ENCODE measurements at places on chromosomes 1 and 21.

DNA sequence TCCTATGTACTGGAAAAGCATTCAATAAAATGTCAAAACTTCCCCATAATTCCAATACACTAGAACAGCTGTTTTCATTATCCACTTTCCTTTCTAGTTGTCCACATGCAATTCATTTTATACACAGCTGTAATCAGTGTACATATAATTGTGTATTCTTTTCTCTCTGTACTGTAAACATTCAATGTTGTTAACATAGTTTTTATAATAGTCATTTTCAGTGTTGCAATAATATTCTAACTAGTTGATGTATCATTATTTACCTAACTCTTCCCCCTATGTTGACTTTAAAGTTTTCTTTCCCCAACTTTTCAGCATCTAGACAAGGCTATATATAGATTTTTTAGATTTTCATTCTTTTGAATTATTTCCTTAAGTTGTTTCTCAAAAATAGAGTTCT is 44.4 kb downstream of the DIPK1A start:
- DNase-seq: no peak

- DNase-seq: no peak
Observed at GRCh38 chr1:173367136-173367535, 110.0 kb upstream of the PRDX6 start.

DNA sequence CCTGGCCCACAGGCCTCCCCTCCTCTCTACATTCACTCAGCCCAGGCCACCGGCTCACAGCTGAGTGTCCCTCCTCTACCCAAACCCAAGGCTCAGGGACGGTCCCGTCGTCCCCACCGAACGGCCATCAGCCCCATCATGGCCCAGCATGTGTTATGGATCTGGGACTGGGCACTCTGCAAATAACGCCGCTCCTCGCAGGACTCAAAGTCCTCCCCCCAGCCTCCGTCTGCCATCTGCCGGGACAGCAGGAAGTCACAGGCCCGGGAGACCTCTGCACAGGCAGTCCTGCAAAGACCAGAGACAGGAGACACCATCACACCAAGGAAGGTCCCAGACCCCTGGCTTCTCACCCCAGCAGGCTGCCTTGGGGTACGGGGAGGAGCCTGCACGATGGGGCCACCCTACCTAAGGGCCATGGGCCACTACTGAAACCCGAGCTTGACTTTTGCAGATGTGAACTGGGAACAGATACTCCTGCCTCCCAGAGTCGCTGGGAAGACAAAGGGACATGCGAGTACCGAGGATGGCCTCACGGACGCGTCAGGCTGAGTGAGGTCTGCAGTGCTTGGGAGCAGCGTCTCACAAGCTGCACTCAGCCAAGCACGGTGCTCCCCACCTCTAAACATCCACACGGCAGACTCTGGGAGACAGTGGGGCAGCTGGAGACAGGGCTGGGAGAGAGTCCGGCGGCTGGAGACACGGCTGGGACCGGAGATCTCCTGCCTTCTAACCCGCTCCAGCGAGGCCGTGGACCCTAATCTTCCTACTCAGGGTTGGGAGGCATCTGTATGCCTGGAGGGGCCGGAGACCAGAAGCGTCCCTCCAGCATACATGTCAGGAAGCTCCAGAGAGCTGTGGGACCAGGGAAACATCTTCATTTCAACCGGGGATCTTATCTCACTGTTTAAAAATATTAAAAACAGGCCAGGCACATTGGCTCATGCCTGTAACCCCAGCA is 10.4 kb upstream of the SPATC1L start:
- no peak for DNase-seq

DNA sequence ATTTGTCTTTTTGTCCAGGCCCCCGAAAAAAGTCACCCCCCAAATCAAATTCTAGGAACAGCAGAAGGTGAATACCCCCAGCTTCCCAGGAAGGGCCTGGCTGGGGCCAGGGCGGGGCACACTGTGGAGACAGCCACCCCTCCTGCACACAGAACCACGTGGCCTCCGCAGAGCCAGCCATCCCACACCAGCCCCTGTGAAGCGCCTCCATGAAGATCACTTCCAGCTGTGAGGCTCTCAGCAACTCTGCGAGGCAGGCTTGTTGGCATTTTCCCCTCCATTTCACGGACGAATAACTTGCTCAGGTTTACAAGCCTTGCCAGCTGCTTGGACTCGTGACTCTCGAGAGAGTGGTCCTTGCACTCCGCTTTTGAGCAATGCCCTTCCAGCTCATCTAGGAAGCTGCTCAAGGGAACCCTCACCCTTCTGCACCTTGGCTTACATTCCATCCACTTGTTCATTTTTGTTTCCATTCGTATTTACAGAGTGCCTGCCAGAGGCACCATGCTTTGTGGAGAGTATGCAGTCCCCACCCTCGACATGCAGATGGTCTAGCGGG is 48.2 kb downstream of the SYT6 start:
- no peak for DNase-seq

- no peak for DNase-seq
Observed at GRCh38 chr1:107450899-107451664, 310.2 kb downstream of the NTNG1 start.

- DNase-seq: no peak
Observed at GRCh38 chr1:73205294-73205973, 923.1 kb upstream of the NEGR1 start.

GRCh38 chr21:42189431-42189830 is 29.5 kb upstream of the ABCG1 start:
- no peak for DNase-seq

DNA sequence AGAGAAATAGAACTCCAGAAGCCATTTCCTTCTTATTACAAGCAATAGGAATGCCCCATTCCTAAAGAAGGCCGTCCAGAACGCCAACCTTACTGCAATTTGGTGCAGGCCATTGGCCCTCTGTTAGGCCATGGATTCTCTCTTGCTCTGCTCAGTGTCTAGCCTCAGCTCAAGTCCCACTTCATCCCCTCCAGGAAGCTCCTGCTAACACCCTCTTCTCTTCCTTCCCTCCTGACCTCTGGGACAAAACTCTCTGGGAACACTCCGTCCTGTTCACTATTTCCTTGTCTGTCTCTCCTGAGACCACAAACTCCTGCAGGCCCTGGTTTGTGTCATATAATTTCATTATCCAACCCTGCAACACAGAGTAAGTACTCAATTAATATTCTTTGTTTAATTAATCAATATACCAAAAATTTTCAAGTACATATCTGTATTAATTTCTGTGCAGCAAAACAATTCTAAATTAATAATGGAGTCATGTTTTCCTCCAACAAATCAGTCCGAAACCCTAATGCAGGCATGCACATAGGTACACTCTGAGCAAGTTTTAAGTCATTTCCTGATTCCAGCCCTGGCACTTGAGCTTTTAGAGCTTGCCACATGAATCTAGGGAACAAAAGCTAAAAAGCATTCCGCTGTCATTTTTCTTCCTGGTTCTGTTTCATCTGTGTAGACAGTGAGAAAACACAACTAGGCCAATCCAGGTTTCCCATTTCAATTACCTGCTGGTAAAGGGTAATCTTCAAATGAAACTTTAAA is 245.3 kb downstream of the SETD4 start:
- no peak for DNase-seq

- no peak for DNase-seq
Observed at GRCh38 chr1:66576645-66577044, 42.7 kb downstream of the SGIP1 start.

DNA sequence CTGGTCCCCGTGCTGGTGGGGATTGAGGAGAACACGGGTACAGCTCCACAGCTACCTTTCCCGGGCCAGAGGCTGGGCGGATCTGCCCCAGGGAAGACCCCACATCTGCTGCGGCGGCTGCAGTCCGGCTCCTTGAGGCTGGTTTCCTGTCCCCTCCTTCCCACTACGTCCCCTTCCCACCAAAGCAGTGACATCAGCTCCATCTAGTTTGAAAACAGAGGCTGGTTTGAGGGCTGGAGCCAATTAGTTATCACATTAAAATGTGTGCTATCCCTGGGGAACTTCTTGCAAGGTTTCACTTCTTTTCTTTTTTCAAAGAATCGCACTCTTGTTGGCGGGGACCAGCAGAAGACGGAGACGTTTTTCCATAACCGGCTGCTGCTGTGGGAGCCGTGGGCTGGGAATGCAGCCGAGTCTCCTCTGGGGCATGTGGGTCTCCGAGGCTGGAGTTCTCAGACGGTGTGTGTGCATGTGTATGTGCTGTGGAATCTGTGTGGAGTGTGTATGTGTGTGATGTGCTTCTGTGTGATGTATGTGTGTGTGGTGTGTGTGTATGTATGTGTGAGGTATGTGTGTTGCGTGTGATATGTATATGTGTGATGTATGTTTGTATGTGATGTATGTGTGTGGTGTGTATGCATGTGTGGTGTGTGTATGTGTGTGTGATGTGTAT is 8.9 kb upstream of the PCBP3 start:
- DNase-seq: no peak

DNA sequence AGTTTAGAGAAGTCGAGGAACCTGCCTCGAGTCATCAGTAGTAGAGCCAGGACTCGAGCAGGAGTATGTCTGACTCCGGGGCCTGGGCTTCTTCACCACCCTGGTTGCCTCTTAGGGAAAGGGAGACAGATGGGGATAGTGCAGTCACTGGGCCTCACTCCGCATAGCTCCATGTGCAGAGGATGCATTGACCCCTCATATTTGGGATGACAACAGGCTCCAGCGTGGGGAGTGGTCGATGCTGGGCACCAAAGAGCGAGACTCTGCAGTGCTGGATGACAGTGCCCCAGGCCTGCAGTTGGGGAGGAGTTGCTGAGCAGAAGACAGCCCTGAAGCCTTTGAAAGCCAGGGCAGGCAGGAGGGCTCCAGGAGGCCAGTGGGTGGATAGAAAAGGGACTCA is 20.8 kb upstream of the TENT5C start:
- no peak for DNase-seq

DNA sequence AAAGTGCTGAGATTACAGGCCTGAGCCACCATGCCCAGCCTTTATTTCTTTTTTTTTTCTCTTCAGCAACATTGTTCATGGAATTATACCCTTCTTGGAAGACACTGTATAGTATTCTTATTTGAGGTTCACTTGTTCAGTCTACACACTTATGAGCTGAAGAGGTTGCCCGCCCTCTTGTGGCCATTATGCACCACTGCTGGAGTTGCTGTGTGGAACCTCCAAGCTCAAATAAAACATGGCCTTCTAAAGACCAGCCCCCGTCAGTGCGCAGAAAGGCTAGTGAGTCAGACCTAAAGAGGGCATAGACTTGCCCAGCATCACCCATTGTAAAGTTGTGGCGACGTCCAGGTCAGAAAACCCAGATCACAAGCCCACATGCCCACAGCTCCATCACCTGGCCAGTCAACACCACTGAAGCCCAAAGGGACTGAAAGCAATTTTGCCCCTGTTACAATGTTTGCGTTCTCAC is 20.4 kb downstream of the LURAP1 start:
- DNase-seq: peak; percentile 58

GRCh38 chr1:219438386-219438785 is 174.5 kb downstream of the ZC3H11B start:
- no peak for DNase-seq

- DNase-seq: no peak
Observed at GRCh38 chr1:175287849-175288248, 95.3 kb upstream of the KIAA0040 start.
